NCI-H1436 treated with DMSO at 0.1 percent for 48 hours (cell line): ENCODE measurements at places on chromosomes 7 and 10.

DNA sequence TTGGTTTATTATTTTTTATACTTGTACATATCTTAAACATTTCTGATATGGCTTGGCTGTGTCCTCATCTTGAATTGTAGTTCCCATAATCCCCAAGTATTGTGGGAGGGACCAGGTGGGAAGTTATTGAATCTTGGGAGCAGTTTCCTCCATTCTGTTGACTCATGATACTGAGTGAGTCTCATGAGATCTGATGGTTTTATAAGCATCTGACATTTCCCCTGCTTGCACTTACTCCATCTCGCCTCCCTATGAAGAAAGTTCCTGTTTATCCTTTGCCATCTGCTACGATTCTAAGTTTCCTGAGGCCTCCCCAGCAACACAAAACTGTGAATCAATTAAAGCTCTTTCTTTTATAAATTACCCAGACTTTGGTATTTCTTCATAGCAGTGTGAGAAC is 207.7 kb downstream of the TPK1 start:
- DNase-seq: no peak

GRCh38 chr7:4519819-4520520 is 162.1 kb upstream of the FOXK1 start:
- no peak for DNase-seq

DNA sequence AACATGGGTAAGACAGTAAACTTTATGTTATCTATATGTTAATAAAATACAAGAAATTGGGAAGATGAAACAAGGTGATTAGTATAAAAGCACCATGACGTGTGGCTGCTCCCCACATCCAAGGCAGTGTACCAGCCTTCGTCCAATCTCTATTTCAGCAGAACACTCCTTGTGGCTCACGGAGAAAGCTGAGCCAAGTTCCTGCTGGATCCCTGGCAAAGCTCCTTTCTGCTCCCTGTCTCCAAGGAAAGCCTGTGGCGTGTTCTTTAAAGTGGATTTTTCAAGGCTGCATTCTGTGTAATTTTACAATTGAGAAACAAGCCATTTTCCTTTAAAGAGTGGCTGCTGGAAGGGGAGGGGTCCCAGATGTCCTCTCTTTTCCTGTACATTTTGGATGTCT is 467.3 kb downstream of the PTPRN2 start:
- DNase-seq: no peak

- DNase-seq: no peak
Measured at GRCh38 chr10:131843881-131844284, 56.9 kb upstream of the PPP2R2D start.

- DNase-seq: no peak
Measured at GRCh38 chr10:76398043-76398710, 966.8 kb downstream of the LRMDA start.

GRCh38 chr10:77974396-77975074 is 48.0 kb upstream of the DLG5 start:
- no peak for DNase-seq

GRCh38 chr7:155182406-155182970 is 112.4 kb downstream of the HTR5A start:
- DNase-seq: no peak

GRCh38 chr10:83075016-83075814 is 1064.1 kb upstream of the GHITM start:
- no peak for DNase-seq

GRCh38 chr10:124415210-124415609 is 3.5 kb downstream of the OAT start:
- DNase-seq: no peak

GRCh38 chr10:122255509-122256301 is 15.4 kb upstream of the BTBD16 start:
- DNase-seq: no peak
